ENCODE measurements at places on chromosomes 4 and X. TPM values are rescaled to one million over a fixed set of nuclear protein-coding genes. Genes with fewer than 3 reads are reported as not detected.

DNA sequence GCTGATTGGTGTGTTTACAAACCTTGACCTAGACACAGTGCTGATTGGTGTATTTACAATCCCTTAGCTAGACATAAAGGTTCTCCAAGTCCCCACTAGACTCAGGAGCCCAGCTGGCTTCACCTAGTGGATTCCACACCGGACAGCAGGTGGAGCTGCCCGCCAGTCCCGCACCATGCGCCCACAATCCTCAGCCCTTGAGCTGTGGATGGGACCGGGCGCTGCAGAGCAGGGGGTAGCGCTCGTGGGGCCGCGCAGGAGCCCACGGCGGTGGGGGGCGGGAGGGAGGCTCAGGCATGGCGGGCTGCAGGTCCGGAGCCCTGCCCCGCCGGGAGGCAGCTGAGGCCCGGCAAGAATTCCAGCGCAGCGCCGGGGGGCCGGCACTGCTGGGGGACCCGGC, 30.7 kb downstream of the MEPE start:
- no peak for ATAC-seq

DNA sequence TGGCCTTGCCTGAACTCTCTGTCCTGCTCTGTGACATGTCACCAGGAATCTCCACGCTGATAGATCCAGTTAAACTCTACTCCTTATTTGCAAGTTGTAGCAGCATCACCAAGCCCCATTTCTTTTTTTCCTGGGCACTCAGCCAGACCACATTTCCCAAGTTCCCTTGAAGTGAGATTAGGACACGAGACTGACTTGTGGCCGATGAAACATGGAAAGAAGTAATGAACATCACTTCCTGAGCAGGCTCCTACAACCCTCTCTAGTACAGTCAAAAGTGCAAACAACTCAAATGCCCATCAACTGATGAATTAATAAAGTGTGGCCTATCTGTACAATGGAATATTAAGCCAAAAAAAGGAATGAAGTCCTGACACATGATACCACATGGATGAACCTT, 74.6 kb downstream of the MAP3K15 start:
- ATAC-seq, result no peak

DNA sequence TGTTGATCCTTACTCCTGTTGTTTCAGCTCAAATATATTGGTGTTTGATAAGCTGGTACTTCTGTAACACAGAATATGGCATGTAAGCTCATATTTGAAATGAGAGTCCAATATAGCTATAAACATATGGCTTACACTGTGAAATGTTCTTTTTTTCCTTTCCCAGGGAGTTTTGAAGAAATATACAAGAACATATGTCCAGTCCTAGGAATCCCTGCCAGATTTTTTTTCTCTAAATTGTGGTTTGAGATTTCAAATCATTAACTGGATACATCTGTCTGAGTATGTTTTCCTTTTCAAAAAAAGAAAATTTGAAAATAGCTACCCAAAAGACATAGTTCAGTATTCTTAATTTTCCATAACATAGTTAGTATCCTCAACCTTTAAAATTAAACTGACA, 60.2 kb downstream of the HMGB2 start:
- no peak for ATAC-seq

The CLDN34 gene
- 0.20 TPM for total RNA-seq

DNA sequence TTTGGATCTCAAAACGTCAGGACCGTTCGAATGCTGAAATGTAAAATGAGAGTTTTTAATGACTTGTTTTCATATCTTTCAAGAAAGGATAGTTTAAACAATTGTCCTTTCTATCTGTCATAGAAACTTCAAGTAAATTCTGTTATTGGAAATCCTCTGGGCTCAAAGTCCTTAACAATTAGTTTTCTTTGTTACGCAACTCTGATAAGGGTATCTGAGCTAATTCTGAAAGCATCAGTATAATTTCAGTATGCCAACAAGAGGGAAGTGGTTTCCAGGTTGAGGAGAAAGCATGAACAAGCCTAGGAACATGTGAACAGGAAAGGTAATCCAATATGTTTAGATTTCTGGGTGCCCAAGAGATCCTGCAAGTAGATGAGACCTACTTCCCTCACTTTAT, 22.0 kb downstream of the ADH7 start:
- ATAC-seq, result no peak

GRCh38 chr4:113043591-113043990, 5.9 kb upstream of the ANK2 start:
- no peak for ATAC-seq

- no peak for ATAC-seq
These were observed 36.6 kb upstream of the RHOH start for GRCh38 chr4:40160258-40160657.

GRCh38 chr4:139454111-139455045, at the start of gene RAB33B:
TSS of gene RAB33B (plus strand) at chr4:139454121. CDS start at chr4:139454196, 75 bp downstream.
- ATAC-seq, result no peak

GRCh38 chrX:153477901-153478300, 7.5 kb upstream of the HAUS7 start:
- no peak for ATAC-seq

DNA sequence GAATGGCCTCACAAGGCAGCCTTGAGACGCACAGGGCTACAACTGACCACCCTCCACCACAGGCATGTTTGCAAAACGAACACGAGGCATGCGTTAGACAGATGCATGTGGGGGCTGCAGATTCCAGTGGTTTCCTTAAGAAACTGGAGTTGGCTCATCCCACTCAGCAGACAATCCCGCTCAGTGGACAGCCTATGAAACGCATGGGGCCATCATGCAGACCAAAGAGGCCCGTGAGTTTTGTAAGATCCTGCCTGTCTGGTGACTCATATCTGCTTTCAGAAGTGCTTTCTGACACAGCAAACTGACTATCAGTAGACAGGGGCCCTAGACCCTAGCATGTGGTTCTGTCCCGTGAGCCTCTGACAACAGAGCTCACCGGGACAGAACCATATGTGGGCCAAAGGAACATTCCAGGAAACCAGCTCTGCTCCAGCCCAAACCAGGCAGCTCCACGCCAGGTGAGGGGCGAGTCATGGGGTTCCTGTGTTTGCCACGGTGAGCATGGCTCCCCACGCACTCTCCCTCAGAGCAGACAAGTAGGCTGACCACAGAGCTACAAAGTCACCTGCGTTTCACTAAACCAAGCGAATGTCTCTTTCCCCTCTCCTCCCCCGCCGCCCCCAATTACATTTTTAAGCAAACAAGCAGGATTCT, 74.4 kb downstream of the MTMR1 start:
- peak; percentile 37 for ATAC-seq

The RAB41 gene
- not detected for total RNA-seq

DNA sequence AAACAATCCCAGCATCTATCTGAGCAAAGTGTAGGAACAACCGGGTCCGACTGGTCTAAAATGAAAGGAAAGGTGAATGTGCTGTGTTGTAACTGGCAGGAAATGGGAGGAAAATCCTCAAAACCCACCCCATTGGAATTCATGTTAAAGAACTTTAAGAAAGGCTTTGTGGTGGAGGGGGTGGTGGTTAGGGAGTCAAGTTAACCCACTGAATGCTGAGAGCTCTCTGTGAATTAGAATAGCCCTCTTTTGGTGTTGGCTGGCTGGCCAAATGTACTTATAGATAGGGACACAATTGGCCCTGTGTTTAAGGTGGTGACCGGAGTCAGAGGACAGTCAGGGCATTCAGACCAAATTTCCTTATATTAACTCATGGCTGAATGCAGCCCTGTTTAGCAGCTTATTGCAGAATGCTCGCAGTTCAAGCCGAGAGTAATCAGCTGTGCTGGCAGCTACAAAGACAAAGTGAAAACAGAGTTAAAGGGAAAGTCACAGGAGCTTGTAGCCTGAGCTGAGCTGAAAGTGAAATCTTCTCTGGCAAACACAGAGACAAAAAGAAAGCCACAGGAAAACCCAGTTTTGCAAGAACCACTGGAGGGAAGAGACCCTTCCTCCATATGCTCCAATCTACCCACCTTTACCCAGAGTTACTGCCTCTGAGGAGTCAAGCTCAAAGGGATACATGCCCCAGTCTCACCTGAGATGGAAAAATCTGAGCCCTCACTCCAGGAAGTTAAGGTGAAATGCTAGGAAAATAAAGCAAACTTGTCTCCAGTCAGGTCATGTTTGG, 38.5 kb upstream of the UGT2B7 start:
- ATAC-seq, result peak; percentile 58

DNA sequence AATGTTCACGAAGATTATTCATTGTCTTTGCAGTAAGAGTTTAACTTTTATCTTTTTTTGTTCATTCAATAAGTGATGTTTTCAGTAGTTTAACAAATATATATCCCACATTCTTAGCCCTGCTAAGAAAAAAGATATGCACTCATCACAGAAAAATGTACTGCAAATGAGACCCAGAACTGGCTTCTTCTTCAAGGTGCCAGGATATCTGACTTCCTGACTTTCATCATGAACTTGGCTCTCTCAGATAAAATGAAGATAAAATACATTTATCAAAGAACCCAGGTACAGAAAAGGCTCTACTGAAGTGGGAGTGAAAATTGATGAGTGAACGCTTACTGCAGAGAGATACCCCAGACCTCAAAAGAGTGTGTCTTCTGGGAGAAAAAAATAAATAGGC, 177.8 kb upstream of the DKK2 start:
- ATAC-seq, result no peak

The XAGE3 gene
- not detected for total RNA-seq

DNA sequence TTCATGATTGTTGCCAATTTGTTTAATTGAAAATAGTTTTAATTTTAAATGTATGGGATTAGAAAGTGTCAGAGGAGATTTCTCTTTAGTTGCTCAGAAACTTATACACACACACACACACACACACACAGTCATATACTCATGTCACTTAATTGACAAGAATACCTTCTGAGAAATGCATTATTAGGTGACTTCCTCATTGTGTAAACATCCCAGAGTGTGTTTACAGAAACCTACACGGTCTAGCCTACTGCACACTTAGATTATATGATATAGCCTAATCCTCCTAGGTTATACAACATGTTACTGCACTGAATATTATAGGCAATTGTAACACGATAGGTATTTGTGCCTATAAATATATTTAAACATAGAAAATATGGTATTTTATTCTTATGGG, 1327.4 kb downstream of the FSTL5 start:
- ATAC-seq, result peak; percentile 37

GRCh38 chr4:98094118-98094517, 49.2 kb downstream of the STPG2 start:
- ATAC-seq, result no peak

The IL2 gene
- not detected for total RNA-seq

DNA sequence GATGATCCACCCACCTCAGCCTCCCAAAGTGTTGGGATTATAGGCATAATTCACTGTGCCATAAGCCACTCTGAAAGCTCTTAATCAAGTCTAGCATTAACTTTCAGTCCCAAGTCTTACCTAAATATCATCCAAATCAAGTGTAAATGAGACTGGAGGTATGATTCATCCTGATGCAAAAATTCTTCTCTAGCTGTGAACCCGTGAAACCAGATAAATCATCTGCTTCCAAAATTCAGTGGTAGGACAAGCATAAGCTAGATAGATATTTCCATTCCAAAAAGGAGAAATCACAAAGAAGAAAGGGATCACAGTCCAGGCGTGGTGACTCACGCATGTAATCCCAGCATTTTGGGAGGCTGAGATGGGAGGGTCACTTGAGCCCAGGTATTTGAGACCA, 8.8 kb upstream of the TBC1D25 start:
- peak; percentile 30 for ATAC-seq

DNA sequence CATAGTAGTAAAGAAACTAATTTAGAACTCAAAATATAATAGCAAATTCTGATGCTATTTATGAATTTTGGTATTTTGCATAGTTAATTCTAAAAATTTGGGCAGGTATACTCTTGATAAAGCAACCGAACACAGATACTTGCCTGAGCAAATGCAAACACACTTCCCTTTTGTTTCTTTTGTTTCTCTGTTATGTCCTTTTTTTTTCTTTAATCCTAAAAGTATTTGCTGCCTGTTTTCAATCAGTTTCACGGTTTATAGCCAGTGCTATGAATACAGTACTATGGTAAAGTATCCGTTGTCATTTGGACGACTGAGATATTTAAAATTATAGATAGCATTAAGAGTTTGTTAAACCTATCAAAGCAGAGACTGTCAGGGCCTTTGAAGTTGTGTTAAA, 84.3 kb upstream of the HPRT1 start:
- ATAC-seq, result no peak

- ATAC-seq, result no peak
These were observed 58.3 kb upstream of the VSIG4 start for GRCh38 chrX:66098162-66098561.

- no peak for ATAC-seq
These were observed 79.5 kb upstream of the FAM9C start for GRCh38 chrX:13123857-13124345.

- ATAC-seq, result no peak
These were observed 621.7 kb upstream of the HS3ST1 start for GRCh38 chr4:12050357-12050756.

DNA sequence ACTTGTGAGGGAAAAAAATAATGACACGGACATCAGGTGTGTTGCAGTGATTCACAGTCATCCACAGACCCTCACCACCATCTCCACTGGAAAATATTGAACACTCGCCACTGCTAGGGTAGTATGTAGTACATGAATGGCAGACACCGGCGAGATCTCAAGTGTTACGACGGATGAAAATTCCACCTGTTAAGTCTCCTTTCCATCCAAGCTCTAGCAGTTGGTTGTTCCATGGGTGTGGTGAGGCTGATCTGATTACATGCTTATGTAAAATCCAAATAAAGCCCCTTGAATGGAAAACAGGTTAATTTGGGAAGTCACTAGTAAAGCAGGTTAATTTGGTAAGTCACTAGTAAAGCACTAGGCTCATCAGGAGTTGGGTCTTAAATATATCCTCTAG, 1.1 kb upstream of the ARMCX4 start:
- no peak for ATAC-seq

The CABS1 gene
- total RNA-seq, result not detected

DNA sequence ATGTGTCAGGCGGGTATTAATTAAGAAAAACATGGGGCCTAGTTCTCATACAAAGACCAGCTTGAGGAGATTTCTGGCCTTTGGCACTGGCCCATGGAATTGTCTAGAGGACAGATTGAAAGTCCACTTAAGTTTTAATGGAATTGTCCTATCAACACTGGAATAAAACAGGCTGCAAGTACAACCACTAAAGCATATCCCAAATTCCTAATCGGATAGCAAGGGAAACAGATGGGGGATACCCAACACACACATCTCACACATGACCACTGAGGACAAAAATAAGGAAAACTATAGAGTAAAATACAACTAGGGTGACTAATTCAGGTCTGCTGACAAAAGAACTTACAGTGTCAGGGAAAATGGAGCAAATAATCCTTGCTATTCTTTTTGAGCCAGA, 167.8 kb downstream of the GASK1B start:
- ATAC-seq, result no peak

The SGMS2 gene
- total RNA-seq, result 28.0 TPM

GRCh38 chrX:134646691-134647090, 11.6 kb downstream of the PLAC1 start:
- no peak for ATAC-seq

The PRDM5 gene
- 4.3 TPM for total RNA-seq

GRCh38 chrX:17174671-17175070, 200.3 kb upstream of the NHS start:
- ATAC-seq, result no peak

The NHSL2 gene
- total RNA-seq, result 1.2 TPM

The DUX4 gene
- 0.56 TPM for total RNA-seq
